GM12864 (cell line): ENCODE measurements at places on chromosomes 16 and 17.

GRCh38 chr17:30969989-30970830, 629 bp upstream of the RNF135 start:
- DNase-seq, result no peak

- DNase-seq, result no peak
Measured at GRCh38 chr16:25707982-25708583, 16.3 kb downstream of the HS3ST4 start.

- no peak for DNase-seq
Measured at GRCh38 chr17:58626905-58627304, 64.9 kb downstream of the TEX14 start.

- no peak for DNase-seq
Measured at GRCh38 chr17:14864127-14864526, 401.0 kb downstream of the PMP22 start.

DNA sequence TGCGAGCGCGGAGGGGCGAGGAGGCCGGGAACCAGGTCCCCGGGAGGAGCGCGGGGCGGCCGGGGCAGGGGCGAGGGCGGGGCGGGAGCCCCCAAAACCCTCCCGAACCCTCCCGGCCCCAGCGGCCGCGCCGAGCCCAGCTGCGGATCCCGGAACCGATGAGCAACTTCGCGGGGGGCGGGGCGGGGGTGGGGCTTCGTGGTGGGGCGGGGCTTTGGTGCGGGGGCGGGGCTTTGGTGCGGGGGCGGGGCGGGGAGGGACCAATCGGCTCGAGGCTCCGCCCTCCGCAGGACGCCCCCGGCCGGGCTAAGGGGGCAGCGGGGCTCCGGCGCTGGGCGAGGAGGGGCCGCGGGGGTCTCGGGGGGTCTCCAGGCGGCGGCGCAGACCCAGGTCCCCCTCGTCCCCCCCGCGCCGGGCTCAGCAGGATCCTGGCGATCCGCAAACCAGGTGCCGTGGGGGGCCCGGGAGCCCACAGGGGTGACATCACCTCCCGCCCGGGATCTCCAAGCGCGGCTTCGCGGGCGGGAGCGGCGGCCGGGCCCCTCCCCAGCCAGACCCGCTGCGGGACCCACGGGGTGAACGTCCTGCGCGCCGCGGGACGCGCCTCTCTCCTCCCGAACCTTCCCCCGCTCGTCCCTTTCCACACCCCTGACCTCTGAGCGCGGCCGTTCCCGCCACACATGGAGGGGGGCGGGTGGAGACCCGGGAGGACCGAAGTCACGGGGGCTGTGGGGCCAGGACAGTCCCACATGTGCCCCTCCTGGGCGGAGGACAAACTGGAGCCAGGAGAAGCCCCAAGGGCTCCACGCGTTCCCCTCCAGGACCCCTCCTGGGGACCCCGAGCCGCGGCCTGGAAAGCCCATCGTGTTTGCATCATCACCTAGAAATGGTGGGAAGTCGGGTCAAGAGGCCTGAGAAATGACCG, at the start of gene ABR:
ABR (minus strand) TSS at position 164 of the 925 bp plus-strand sequence. CDS start 254 bp downstream, outside the sequence.
- no peak for DNase-seq

GRCh38 chr16:2166263-2167067, 10.9 kb downstream of the TRAF7 start:
- DNase-seq, result no peak

DNA sequence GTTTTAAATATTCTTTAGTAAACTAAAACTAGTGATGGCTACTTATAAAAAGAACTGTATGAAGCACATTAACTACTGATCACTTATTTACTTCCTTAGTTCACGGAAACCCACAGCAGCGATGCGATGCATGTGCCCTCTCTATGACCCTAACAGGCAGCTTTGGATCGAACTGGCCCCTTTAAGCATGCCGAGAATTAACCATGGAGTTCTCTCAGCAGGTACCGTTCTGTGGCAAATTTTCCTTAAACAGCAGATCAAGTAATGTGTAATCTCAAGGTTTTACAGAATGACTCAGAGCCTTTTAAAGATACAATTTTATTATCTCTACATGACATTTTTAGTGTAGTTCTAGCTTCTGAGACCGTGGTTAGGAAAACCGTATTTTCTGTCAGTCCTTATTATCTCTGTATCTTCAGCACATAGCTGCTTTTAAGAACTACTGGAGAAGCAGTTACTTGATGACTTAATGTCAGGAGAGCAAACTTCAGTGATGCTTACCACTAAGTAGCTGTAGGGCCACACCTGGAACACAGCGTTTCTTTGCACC, 43.0 kb downstream of the GAN start:
- DNase-seq, result no peak

- no peak for DNase-seq
Measured at GRCh38 chr16:11229906-11230305, 26.1 kb downstream of the SOCS1 start.

DNA sequence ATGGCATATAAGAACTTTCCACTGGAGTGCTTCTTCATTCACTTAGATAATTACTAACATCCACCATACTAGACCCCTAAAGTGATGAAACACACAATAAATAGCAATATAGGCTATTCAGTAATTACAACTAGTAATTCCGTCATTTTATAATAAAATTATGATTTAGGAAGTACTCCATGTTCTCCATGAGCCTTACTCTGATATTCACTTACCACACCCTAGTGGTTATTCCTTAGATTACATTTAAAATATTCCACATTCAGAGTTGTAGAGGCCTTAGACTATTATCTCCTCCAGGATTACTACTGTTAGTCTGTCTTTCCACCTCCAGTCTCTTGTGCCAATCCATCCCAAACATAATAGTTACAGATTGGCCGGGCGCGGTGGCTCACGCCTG, 62.4 kb downstream of the STH start:
- no peak for DNase-seq

GRCh38 chr16:72887537-72887936, 160.4 kb downstream of the ZFHX3 start:
- no peak for DNase-seq
